ENCODE measurements at places on chromosomes 5 and 9.

DNA sequence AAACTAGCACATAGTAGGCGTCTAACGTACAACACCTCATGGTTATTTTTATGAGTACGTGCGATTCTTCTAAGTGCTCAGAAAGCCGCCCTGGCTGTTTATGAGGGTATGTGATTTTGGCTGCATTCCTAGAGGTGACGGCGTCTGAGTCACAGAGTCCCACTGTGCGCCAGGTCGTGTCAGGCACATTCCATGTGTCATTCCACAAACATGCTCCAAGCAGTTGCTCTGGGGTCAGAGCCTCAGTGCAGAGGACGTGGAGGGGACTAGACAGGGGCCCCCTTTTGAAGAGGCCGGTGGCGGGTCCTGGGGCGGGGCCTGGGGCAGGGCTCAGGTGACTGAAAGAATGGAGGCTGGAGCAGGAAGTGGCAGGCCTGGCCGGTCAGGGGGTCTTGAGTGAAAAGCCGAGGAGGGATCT lies 51.9 kb downstream of the NEK6 start:
- DNase-seq: no peak

- DNase-seq: no peak
These were observed 116.0 kb upstream of the IRX2 start for GRCh38 chr5:2867373-2867933.

DNA sequence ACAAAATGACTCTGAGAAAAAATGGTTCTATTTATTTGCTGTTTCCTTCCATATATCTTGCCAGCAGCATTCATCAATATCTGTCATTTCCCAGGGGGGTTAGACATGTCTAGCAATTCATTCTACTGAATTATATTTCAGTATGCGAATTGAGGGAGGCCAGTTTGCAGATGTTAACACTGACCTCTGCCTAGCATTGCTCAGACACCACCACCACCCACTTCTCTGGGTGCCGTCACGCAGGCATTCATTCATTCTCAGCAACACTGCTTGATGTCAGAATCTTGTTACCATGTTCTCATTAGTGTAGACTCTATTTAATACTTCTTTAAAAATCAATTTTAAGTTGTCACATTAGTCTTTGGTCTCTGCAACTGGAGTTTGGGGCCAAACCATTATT lies 181.7 kb downstream of the MAST4 start:
- DNase-seq: no peak

GRCh38 chr9:129410226-129410625 lies 210.7 kb downstream of the C9orf50 start:
- DNase-seq: no peak

- no peak for DNase-seq
These were observed 97.2 kb downstream of the SH3TC2 start for GRCh38 chr5:148965511-148966265.

- no peak for DNase-seq
These were observed 85.4 kb downstream of the HSD17B4 start for GRCh38 chr5:119537704-119538103.

DNA sequence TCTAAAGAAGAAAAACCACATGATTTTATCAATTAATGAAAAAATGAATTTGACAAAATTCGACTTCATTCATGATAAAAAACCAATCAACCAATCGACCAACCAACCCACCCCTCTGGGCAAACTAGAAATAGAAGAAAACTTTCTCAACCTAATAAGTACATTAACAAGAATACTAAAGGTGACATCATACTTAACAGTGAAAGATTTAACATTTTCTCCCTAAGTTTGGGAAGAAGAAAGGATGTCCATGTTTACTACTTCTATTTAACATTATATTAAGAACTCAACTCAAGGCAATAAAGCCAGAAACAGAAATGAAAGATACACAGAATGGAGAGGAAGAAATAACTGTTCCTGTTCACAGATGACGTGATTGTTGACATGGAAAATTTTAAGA lies 476.1 kb upstream of the MEF2C start:
- DNase-seq: no peak

DNA sequence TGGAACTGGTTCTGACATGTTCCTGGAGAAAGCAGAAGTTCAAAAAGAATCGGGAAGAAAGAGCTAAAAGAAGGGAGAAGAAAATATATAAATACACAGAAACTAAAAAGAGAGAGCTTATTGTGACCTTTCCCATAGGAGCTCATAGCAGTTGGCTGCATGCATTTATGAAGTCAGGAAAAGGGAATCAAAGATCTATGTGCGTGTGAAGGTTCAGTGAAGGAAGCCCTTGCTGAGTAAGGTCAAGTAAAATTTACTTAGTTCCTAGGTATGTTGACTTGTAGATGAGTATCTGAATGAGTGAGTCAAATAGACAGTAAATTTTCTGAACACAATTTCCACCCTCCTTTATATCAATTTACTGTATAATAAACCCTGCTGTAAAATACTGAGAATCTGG lies 632.5 kb downstream of the SLCO4C1 start:
- no peak for DNase-seq

DNA sequence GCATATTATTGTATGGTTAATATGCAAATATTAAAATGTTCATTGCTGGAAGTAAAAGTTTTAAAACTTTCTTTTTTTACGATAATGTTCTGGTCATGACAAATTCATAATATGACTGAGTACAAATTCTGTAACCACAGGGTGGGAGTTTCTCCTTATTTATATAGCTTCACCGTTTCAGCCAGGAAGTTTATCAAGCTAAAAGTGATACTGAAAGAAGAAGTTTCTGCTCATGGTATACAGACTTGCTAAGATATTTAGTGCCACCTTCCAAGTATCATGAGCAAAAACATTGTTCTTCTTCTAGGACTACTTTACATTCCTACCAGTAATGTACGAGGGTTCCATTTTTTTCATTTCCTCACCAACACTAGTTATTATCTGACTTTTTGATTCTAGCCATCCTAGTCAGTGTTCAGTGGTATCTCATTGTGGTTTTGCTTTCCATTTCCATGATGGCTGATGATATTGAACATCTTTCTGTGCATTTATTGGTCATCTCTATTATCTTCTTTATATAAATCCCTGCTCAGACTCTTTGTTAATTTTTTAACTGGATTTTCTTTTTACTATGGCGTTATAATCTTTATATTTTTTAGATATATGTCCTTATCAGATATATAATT lies 94.2 kb upstream of the PRRC1 start:
- no peak for DNase-seq

- no peak for DNase-seq
These were observed 1077.4 kb upstream of the ARRDC3 start for GRCh38 chr5:92460505-92460904.

GRCh38 chr9:114156657-114157421 lies 1.5 kb downstream of the COL27A1 start:
- peak; percentile 12 for DNase-seq
